Urinary bladder (tissue), 4 donors: ENCODE measurements at places on chromosomes 13 and 19. TPM values are rescaled to one million over a fixed set of nuclear protein-coding genes. Genes with fewer than 3 reads are reported as not detected.

The PPFIA3 gene
- total RNA-seq, result 5.2 TPM

The SPIB gene
- total RNA-seq, result 1.2 TPM

GRCh38 chr13:97753942-97754670, 199.4 kb upstream of the IPO5 start:
- DNase-seq, result no peak

DNA sequence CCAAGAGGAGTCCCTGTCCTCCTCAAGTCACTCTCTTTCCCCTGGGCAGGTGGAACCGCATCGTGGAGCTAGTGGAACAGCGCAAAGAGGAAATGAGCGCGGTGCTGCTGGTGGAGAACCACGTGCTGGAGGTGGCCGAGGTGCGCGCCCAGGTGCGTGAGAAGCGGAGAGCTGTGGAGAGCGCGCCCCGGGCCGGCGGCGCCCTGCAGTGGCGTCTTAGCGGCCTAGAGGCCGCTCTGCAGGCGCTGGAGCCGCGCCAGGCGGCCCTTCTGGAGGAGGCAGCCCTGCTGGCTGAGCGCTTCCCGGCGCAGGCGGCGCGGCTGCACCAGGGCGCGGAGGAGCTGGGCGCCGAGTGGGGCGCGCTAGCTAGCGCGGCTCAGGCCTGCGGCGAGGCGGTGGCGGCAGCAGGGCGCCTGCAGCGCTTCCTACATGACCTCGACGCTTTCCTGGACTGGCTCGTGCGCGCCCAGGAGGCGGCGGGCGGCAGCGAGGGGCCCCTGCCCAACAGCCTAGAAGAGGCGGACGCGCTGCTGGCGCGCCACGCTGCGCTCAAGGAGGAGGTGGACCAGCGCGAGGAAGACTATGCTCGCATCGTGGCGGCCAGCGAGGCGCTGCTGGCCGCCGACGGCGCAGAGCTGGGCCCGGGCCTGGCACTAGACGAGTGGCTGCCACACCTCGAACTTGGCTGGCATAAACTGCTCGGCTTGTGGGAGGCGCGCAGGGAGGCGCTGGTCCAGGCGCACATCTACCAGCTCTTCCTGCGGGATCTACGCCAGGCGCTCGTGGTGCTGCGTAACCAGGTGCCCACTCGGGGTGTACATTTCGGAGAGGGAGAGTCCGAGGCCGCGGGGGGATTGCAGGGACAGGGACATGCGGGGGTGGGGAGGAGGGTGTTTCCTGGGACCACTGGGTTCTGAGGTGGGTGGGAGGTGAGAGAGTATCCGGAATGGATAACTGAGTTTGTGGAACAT, 52.8 kb downstream of the SPTBN4 start:
- DNase-seq, result no peak

The CACNG6 gene
- total RNA-seq, result 1.3 TPM

DNA sequence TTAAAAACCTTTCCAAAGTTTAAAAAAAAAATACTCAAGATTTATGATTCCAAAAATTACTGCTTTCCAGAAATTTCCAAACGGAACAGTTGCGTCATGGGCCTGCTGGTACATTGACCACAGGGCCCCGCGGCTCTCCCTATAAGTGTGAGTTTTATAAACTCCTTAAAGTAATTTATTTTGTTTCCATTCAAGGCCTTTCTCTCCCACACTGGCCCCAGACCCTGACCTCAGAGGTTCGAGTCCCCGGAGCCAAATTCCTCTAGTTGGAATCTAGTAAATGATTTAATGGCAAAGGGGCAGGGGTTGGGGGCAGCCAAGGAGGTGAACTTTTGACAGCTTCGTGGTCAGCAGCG, 97.5 kb downstream of the INSR start:
- DNase-seq, result no peak

DNA sequence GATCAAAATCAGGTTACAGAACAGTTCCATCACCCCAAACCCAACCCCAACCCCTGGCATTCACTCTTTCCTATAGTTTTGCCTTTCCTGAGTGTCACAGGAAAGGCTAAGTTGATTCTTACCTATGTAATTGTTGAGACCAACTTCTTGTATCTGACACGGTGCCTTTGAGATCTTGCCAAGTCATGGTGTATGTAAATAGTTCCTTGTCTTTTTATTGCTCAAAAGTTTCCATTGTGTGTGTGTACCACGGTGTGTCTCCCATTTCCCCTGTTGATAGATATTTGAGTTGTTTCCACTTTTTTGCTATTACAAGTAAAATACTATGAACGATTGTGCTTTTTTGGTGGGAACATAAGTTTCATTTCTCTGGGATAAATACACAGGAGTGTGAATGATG, 3.3 kb upstream of the IGFL2 start:
- DNase-seq, result no peak

- DNase-seq, result no peak
Observed at GRCh38 chr19:48461982-48462655, 6.7 kb downstream of the KCNJ14 start.

The USPL1 gene
- total RNA-seq, result 31.6 TPM

DNA sequence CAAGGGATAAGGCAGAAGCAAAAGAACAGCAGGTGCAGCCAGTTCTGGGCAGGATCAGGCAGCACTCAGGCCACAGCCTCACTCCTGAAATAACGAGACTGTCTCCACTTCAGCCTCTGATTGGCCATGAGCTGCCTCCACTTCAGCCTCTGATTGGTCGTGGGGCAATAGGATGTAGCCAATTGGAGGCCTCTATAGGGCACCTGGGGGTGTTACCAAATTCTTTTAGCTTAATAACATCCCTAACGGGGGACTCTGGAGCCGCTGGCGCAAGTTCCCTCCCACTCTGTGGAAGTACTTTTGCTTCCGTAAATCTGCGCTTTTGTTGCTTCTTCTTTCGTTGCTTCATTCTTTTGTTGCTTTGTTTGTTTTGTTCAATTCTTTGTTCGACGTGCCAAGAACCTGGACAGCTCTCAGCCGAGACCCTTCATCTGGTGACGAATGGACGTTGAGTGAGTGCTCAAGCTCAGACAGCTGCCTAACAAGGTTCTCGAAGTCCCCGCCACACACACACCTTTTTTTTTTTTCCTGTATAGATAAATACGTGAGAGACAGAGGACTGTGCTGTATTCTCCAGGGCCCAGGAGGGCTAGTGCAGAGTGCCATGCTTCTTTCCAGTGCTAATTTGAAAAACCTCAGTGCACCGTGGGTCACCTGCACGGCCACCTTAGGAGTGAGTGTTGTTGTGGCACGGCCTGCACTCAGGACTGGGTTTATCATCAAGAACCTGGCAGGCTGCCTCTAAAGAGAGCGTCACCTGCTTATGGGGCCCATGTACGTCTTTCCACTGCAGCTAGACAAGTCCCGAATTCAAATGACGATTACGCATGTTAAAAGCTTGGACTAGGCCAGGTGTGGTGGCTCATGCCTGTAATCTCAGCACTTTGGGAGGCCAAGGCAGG, 32.0 kb upstream of the TUBGCP3 start:
- DNase-seq, result no peak

The GSX1 gene
- total RNA-seq, result not detected

DNA sequence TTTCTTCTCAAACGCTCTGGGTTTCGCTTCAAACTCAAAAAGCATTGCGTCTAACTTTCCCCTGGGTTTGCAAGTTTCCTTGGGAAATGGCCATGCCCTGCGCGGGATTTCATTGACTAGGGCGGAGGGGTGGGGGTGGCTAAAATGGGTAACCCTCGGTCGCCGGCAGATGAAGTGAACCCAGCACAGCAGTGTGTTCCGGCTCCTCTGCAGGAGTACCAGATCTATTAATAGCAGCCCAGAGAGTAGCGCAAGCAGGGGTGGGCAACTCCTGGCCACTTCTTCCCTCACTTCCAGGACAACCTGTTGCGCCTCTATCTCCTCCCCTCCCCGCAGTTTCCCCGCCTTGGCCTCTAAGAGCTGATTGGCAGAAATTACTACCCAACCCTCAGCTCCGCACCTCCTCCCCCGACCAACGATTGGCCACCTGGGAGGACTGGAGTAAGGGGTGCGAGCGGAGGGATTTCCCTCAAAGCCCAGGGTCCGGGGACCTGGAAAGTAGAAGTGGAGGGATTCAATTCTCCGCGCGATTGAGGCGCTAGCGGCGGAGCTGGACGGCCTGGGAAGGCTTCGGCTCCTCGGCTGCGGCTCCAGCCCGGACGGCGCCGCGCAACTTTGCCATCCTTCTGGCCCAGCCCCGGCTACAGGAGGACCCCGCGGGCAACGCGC, at the start of gene FREM2:
FREM2 (plus strand) TSS at position 501 of the 669 bp plus-strand sequence. CDS start 268 bp downstream, outside the sequence.
- peak; percentile 72 for DNase-seq

DNA sequence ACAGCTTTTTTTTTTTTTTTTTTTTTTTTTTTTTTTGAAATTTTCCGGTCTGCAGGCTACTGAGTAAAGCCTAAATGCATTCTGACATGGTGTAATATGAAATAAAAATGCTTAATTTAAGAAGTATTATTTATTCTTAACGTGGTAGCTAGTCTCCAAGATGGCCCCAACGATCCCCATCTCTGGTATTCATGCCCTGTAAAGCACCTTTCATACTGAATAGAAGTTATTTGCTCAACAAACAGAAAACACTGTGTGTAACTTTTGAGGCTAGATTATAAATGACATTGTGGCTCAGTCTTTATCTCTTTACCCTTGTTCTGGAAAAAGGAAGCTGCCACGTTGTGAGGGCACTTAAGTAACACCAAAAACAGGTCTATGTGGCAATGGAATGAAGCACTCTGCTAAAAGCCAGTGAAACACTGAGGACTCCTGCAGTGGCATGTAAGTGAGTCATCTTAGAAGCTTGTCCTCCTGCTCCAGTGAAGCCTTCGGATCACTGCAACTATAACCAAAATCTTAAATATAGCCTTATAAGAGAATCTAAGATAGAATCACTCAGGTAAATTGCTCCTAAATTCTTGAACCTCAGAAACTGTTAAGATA, 128.7 kb downstream of the UGGT2 start:
- no peak for DNase-seq

DNA sequence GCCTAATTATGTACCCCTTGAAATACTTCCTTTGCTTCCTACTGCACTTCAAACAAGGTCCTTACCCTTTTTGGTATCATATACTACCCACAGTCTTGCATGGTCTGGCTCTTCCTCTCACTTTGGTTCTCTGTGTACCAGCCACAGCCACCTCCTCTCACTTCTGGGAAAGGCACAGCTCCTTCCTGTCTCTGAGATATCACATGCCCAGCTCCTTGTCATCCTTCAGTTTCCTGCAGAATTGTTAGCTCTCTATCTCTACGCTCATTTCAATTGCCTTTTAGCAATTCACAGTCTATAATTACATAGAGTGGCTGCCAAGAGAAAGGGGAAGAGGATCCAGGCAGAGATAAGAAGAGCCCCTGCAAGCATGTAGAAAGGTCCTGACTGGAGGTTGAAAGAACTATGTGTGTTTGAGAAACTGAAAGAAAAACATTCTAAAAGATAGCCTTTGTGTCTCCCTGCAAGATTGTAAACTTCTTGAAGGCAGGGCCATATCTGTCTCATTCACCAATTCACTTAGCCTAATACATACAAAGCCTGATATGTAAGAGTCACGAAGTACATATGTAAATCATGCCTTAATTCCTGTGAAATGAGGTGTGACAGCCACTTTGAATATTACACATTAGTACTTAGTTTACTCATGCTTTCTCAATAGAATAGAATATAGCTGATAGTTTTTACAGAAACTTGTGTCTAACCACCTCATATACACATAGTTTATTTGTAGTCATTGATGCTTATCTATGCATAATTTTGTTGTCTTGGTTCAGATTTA, 933.1 kb downstream of the DIAPH3 start:
- DNase-seq, result no peak

The ABHD13 gene
- total RNA-seq, result 18.0 TPM

- no peak for DNase-seq
Observed at GRCh38 chr13:77415253-77416071, 88.6 kb upstream of the MYCBP2 start.

- no peak for DNase-seq
Observed at GRCh38 chr13:112671359-112671758, 18.5 kb upstream of the ATP11A start.

DNA sequence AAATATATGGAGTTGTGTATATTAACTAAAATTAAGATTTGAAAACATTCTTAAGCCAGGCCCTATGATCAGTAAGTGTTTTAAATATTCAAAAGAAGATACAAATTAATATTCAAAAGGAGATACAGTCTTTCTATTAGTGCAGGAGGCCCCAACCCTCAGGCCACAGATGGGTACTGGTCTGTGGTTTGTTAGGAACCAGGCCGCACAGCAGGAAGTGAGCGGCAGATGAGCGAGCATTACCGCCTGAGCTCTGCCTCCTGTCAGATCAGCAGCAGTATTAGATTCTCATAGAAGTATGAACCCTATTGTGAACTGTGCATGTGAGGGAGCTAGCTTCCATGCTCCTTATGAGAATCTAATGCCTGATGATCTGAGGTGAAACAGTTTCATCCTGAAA, 232.9 kb downstream of the FOXO1 start:
- DNase-seq, result no peak

GRCh38 chr19:55446060-55446459, 3.0 kb upstream of the SHISA7 start:
- no peak for DNase-seq

DNA sequence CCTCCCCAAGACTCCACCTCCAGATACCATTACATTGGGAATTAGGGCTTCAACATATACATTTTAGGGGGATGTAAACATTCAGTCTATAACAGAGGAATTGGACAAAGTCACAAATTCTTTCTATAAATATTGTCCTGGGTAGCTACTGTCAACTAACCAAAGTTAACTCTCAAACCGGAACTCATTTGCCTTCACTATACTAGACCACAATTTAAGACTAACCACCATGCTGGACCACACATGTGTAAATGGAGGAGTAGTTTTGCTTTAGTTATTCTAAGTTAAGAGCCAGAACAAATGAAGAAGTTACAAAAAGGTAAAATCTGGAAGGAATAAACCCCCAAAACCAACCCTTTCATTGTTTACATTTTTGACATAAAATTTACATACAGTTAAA, 222.8 kb downstream of the NDFIP2 start:
- DNase-seq, result no peak

DNA sequence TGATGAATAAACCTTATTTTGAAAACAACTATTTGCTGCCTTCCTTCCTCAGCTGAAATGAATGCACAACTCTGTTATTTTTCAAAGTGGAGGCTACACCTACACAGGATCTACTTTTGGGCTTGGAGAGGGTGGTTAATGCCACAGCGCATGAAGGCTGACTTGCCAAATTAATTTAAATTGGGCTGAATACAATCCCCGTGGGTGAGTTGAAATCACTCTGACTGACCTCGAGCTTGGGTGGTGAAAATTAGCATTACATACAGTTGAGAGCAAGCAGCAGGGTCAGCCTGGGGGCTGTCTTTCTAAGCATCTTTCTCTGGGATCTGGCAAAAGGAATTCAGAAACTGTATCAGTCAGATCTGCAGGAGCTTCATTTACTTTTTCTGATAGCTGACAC, 38.5 kb downstream of the TPT1 start:
- DNase-seq, result no peak

DNA sequence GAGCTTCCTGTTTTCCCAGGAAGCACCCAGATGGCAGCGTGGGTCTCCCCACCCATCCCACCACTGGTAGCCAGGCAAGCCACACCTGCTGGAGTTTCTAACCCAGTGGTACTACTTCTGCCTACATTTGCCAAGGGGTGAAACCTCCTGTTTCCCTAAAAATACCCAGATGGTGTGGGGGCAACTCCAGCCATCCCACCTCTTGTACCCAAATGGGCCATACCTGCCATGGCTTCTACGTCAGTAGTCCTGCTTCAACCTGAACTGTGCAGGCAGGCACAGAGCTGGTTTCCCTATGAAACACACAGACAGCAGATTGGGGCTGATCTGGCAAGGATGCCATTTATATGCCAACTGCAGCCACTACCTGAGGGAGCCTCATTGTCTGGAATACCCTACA, 809.4 kb upstream of the MIR17HG start:
- DNase-seq, result no peak
